Central memory CD8-positive, alpha-beta T cell (primary cell): ENCODE measurements at places on chromosomes 2 and 18.

GRCh38 chr2:100350661-100351185, 28.4 kb upstream of the LONRF2 start:
- DNase-seq, result no peak

DNA sequence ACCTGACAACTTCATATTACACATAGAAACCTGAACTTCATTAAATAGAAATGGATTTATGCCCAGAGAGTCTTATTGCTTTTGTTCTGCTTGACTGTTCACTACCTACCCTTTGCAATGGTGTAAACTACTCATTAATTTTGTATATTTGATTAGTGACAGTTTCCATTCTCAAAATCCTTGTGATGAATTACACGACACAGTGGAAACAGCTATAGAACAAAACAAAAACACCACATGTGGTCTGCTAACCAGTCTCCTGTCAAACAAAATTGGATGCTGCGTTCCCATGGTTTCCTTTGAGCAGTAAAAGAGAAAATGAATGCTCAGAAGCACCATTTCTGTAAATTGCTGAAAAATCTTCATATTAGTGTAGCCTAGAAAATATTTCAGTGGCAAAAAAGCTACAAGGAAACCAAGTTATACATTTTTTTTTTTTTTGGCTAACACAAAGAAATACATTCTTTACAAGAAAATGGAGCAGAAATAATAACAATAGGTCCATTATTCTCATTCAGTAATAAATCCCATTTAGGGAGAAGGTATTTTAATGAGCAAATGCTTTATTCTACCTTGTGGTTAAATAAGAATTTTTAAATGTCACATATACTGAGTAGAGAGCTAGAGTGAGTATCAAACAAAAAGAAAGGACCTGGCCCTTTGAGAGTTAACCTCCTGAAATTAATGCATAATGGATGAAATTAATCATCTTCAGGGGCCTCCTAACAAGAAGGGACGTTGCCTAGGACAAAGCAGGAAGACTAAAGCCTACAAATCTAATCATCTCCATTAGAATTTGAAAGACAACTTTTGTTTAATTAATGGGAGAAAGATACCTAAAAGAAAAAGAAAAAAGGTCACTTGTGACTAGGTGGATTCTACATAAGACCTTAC, 355.1 kb upstream of the ZC3H15 start:
- DNase-seq, result no peak

DNA sequence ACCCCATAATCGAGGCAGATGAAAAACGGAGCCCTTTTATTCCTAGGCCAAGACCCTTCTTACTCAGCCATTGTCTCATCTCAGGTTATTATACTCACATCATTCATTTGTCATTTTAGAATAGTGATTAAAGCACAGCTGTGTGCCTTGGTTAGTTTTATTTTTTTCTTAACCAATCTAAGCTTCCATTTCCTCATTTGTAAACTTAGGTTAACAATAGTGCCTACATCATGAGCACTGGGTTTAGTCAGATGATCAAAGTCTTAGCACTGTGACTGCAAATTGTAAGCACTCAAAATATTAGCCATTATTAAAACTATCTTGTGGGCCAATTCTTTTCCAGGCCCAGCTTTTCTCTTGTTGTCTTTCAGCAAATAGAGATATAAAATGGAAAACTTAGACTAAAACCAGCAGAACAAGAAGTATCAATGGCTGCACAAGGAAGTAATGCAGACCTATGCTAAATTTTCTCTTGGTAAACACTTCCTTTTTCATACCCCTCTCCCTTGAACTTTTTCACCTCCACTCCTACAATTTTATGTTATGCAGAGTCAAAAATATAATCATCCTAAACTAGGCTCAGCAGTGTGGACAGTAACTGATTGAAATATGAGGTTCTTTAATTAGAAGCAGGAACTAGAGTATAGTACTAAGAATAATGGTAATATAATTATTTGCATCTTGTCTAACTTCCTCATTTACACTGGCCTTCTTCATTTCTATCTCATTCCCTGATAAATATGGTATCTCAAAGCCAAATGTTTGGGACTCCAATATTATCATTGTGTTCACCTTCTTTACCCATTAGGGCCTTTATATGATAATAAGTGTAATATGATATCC, 21.5 kb upstream of the GALNT3 start:
- no peak for DNase-seq

GRCh38 chr2:65045651-65046050, 10.6 kb upstream of the CEP68 start:
- no peak for DNase-seq

GRCh38 chr2:236133410-236134012, 34.7 kb downstream of the GBX2 start:
- DNase-seq, result no peak

- DNase-seq, result no peak
Observed at GRCh38 chr18:22684268-22684667, 248.9 kb upstream of the RBBP8 start.

GRCh38 chr2:190254063-190254850, 65.4 kb downstream of the HIBCH start:
- no peak for DNase-seq

GRCh38 chr2:106278112-106278876, 84.2 kb upstream of the UXS1 start:
- no peak for DNase-seq

DNA sequence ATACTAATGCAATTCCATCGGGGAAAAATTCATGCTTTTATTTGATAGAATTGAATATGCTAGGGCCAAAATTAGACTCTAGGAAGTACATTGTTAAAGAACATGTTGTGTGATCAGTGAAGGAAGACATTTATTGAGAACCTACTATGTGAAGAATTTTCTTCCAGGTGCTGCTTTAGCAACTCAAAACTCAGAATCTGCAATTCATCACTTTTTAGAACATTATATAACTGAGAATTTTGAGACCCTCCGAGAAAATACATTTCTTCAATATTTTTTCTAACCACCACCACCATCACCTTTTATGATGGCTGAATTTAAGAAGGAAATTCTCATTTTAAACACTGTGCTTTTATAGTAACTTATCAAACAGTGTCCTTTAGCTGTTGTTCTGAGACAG, 315.2 kb downstream of the FIGN start:
- DNase-seq, result no peak

DNA sequence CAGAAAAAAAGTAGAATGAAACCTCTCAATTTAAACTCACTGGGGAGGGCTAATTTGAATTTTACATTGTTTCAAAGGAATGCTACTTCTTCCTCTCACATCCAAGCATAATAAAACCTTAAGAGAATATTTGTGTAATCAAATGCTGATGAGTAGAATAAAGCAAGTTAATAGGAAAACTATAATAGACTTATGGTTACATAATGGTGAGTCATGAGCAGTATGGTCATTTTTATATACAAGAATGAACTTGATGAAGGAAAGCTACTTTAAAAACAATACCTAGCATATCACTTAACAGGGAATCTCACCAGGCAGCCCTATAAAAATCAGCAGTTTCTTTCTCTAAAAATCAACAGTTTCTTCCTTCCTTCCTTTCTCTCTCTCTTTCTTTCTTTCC, 80.3 kb downstream of the VSNL1 start:
- DNase-seq, result no peak

- DNase-seq, result no peak
Observed at GRCh38 chr2:171957061-171957460, 34.8 kb downstream of the HAT1 start.

- no peak for DNase-seq
Observed at GRCh38 chr2:10363861-10364610, 61.3 kb downstream of the HPCAL1 start.

GRCh38 chr2:59888015-59888414, 665.4 kb downstream of the BCL11A start:
- DNase-seq, result peak; percentile 11

- DNase-seq, result no peak
Observed at GRCh38 chr2:132255714-132256113, 94.0 kb upstream of the ANKRD30BL start.

GRCh38 chr2:57443973-57444521, 602.6 kb upstream of the VRK2 start:
- no peak for DNase-seq

GRCh38 chr18:75455249-75456198, 28.0 kb upstream of the SMIM21 start:
- no peak for DNase-seq

DNA sequence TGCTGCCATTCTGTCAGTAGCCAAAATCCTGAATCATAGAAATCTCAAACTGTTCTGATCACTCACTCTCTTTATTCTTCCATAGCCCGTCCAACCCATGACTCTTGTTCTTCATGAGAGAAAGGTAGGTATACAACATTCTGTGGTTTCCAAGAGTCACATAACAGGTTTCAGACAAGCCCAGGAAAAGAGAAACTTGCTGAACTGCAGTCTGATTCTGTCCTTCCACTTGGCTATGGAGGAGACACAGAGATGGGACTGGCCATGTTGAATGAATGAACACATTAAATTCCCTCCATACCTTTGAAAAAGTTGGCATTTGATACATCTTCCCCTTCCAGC, 880.2 kb upstream of the CELF4 start:
- DNase-seq, result no peak

GRCh38 chr2:65589667-65590066, 157.3 kb upstream of the SPRED2 start:
- no peak for DNase-seq

- peak; percentile 49 for DNase-seq
Observed at GRCh38 chr2:157628477-157629415, at the start of gene ACVR1C. Gene ACVR1C (minus strand): TSS chr2:157628864. CDS start chr2:157628644, 220 bp downstream.

DNA sequence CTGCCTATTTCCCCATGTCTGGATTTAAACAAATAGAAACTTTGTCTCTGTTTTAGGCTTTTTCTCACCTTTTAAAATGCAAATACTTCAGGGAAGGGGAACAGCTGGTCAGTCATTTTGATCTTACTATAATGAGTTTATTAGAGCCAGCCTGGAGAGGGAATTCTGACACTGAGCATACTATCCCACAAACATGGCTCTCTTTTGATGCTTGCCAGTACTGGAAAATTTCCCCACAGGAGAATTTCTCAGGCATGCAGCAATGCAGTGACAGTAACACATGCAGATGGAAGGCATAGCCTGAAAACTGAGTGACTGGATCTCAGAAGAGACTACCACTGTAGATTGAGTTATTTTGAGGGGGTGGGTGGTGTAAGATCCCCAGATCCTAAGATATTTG, 974.3 kb upstream of the CELF4 start:
- no peak for DNase-seq

DNA sequence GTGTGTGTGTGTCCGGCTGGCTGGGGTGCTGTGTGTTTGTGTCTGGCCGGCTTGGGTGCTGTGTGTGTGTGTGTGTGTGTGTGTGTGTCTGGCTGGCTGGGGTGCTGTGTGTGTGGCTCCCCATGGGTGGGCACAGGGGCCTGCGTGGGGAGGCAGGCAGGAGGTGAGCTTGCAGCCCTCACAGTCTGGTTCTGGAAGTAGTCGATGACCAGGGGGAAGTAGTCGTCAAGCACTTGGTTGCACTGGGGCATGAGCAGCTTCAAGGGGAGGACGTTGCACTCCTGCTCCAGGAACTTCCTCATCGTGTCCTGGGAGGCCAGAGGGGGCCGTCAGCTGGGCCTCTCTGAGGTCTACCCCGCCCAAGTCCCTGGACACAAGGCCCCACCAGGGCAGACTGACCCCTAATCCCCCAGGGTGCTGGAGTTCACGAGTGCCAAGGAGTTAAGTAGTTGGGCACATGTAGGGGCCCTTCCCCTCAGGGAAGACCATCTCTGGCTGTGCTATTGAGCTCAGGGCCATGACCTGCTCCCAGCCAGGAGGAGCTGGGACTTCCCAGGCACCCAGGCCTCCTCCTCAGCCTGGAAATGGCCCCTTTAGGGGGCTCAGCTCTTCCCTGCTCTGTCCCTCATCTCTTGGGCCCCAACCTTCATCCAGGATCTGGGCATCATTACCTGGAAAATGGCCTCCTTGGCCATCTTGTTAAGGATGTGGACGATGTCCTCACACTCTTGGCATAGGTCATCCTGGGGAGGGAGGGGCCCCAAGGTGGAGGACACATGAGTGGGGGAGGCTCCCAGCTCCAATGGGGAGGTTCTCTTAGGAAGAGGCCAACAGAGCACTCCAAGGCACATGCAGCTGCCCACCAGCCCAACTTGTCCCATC, 1.3 kb downstream of the SFTPB start:
- DNase-seq, result no peak

DNA sequence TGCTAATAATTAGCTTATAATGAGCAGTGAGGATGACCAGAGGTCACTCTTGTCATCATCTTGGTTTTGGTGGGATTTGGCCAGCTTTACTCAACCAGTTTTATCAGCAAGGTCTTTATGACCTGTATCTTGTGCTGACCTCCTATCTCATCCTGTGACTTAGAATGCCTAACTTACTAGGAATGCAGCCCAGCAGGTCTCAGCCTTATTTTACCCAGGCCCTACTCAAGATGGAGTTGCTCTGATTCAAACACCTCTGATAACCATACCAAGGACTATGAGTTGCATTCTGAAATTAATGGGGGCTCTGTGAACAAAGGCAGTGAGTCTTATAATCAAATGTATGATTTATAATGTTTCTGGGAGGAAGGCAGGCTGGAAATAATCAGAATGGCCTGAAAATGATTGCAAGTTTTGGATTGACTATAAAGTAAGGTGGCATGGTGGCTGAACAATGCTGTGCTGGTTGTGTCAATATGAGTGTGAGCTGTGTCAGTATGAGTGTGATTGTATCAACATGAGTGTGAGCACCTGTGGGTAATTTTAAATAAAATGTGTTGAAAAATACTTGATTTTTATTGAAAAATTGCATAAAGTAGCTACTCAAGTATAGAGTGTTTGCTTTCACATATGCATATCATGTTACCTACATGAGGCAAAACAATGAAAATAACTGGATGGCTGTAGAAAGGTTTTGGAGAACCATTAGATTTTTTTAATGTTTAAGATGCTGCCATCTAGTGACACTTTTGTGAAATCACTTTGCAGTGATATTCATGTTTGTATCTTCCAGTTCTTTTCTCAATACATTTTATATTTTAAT, 103.0 kb downstream of the KYNU start:
- DNase-seq, result no peak

DNA sequence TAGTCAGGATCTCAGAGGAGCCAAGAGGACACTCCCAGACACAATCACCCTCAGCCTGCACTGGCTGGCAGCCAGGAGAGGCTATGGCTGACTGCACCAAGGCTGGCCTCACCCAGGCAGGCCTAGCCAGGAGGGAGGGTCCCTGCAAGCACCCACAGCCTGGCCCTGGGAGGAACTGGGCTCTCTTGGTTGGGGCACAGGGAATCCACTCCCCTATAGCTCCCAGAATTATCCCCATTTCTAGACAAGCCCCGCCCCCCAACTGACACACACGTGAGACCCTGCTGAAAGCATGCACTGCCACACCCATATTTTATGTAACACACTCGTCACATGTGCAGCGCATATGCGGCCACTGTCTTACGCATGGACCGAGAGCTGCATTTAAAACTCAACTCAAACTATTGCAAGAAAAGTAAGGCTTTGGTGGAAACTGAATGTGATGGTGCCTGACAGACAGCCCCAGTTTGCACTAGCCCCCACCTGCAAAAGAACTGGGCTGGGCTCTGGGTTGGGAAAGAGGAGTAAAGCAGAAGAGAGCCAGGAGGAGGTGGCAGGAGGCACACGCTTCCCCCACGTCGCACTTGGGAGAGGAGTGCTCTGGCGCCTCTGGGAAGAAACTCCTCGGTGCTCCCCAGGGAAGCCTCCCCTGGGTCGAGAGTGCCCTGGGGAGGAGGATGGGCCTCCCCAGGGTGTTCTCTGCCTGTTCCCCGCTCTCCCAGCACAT, 28.9 kb upstream of the ARHGEF4 start:
- no peak for DNase-seq

GRCh38 chr2:237222178-237222577, 136.5 kb downstream of the COPS8 start:
- no peak for DNase-seq

GRCh38 chr2:17827316-17827715, 11.1 kb downstream of the MSGN1 start:
- DNase-seq, result no peak
